ENCODE measurements at places on chromosomes 4 and X. TPM values are rescaled to one million over a fixed set of nuclear protein-coding genes. Genes with fewer than 3 reads are reported as not detected.

DNA sequence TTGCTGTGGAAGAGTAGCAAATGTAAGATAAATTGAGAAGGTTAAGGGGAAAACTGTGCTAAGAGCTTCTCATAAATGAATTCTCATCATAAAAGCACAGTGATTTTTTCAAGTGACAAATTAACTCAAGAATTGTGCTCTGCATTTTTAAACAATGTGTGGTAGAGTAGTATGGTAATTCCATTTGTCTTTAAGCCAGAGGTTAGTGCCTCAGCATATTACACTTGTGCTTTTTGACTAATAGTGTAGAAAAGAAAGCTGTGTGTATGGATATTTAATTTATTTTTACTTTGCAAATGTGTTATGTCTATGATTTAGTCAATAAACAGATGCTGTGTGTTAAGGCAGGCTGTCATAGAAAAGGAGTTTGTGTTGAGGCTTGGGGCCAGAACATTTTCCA is 61.0 kb downstream of the FHIP1A start:
- no peak overlapping the region for H3K4me3 ChIP-seq
- no peak overlapping the region for H3K27ac ChIP-seq
- no peak for DNase-seq

- no peak overlapping the region for H3K4me3 ChIP-seq
- H3K27ac ChIP-seq: peak overlapping the region; percentile 17
- H3K4me1 ChIP-seq: peaks cover 21% of the 10 kb centered on the region
- peak; percentile 47 for DNase-seq
Measured at GRCh38 chr4:54929459-54929858, 195.9 kb downstream of the KDR start.

GRCh38 chrX:129525896-129526295 is 2.6 kb upstream of the SMARCA1 start:
- no peak overlapping the region for H3K4me3 ChIP-seq
- H3K4me1 ChIP-seq: no peaks in the 10 kb centered on the region
- H3K27ac ChIP-seq: no peak overlapping the region
- no peak for DNase-seq

- no peaks in the 10 kb centered on the region for H3K27me3 ChIP-seq
- H3K27ac ChIP-seq: no peak overlapping the region
- no peak overlapping the region for H3K4me3 ChIP-seq
- H3K4me1 ChIP-seq: no peaks in the 10 kb centered on the region
- no peak for DNase-seq
Measured at GRCh38 chrX:44223150-44223549, 120.3 kb downstream of the EFHC2 start.

DNA sequence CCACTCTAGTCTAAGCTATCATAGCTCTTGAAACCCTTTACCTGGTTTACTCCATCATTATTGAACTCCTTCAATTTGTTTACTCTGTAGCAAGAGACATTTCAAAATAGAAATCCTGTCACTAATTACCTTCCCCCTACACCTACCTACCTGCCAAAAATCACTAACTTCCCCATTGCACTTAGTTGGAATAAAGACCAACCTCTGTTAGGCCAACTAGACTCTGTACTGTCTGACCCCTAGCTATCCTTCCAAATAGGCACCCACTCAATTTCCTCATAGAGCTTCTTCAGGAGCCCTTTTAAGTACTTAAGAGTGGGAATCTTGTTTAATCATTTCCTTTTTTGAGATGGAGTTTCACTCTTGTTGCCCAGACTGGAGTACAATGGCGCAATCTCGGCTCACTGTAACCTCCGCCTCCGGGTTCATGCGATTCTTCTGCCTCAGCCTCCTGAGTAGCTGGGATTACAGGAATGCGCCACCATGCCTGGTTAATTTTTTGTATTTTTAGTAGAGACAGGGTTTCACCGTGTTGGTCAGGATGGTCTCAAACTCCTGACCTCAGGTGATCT is 8.9 kb upstream of the CDKL2 start:
- no peaks in the 10 kb centered on the region for H3K27me3 ChIP-seq
- no peak overlapping the region for H3K27ac ChIP-seq
- H3K4me1 ChIP-seq: no peaks in the 10 kb centered on the region
- no peaks in the 10 kb centered on the region for H3K36me3 ChIP-seq
- DNase-seq: no peak

DNA sequence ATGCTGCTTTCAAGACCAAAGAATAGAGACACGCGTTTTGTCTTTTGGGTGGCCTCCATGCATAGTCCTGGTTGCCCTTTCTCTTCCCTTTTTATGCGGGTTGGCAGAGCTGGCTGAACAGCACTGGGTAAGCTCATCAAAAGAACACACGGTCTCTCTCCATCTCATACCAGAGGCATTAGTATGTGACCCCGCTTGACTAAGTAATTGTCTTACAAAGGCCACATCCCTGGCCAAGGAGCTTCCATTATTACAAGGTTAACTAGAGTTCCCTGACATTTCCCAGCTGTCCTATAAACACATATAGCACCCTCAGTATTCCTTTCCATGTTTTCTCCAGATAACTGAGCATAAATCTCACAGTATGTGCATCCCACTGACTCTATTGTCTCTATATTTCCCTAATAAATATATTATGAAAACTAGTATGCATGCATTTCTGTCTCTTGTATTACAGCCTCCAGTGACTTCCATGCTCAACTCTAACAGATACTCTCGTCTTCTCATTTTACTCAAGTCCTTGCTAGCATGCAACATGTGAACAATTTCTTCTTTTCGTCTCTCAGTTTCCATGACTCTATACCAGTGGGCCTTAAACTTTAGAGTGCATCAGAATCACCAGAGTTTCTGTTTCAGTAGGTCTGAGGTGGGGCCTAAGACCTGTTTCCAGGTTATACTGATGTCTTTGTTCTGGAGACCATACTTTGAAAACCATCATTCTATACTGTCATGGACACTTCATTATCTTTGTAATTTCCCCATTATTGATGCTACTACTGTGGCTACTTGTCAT is 247.7 kb upstream of the ARSJ start:
- no peaks in the 10 kb centered on the region for H3K4me1 ChIP-seq
- DNase-seq: no peak
- H3K27me3 ChIP-seq: no peaks in the 10 kb centered on the region

DNA sequence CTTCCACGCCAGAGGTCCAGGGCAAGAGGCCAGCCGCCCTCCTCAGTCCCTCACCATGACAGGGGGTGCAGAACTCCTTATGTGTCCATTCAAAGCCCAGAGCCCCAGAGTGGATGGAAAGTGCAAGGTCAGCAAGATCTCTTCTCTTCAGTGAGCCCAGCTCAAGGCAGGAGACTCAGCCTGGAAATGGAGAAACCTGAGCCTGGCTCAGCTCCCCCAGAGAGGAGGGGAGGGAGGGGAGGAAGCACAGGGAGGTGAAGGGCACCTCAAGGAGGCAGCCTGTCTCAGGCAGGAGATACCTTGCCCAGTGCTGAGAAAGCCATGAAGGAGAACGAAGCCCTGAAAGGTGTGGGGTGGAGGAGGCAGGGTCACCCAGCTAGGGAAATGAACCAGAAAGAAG is 121.8 kb upstream of the PJA1 start:
- H3K27me3 ChIP-seq: no peaks in the 10 kb centered on the region
- peaks cover 9% of the 10 kb centered on the region for H3K4me1 ChIP-seq
- H3K36me3 ChIP-seq: no peaks in the 10 kb centered on the region
- no peak overlapping the region for H3K27ac ChIP-seq
- DNase-seq: no peak

DNA sequence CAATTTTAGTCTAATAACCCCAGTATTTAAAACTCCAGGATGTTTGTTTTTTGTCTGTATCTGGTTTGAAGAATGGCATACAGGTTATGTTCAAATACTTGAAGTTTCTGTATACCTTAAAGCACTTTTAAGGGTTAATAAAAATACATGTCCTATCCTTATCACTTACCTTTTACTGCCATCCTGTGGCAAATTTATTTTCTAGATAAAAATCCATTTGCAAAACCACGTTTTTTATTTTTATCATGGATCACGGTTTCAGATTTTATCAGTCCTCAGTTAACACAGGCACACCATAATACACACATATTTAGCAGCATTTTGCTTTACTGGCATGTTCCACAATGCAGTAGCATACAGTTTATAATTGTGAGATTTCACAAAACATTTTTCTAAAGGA is 113.3 kb upstream of the H2AZ1 start:
- no peak overlapping the region for H3K27ac ChIP-seq
- H3K27me3 ChIP-seq: no peaks in the 10 kb centered on the region
- H3K4me1 ChIP-seq: no peaks in the 10 kb centered on the region
- no peak overlapping the region for H3K4me3 ChIP-seq
- DNase-seq: no peak

- H3K4me3 ChIP-seq: no peak overlapping the region
- peaks cover 6% of the 10 kb centered on the region for H3K36me3 ChIP-seq
- no peaks in the 10 kb centered on the region for H3K4me1 ChIP-seq
- H3K27me3 ChIP-seq: no peaks in the 10 kb centered on the region
- no peak for DNase-seq
Measured at GRCh38 chrX:154987940-154988339, 34.6 kb downstream of the F8 start.

GRCh38 chrX:84168095-84168494 is 19.9 kb downstream of the RPS6KA6 start:
- H3K27me3 ChIP-seq: no peaks in the 10 kb centered on the region
- H3K27ac ChIP-seq: no peak overlapping the region
- no peaks in the 10 kb centered on the region for H3K4me1 ChIP-seq

DNA sequence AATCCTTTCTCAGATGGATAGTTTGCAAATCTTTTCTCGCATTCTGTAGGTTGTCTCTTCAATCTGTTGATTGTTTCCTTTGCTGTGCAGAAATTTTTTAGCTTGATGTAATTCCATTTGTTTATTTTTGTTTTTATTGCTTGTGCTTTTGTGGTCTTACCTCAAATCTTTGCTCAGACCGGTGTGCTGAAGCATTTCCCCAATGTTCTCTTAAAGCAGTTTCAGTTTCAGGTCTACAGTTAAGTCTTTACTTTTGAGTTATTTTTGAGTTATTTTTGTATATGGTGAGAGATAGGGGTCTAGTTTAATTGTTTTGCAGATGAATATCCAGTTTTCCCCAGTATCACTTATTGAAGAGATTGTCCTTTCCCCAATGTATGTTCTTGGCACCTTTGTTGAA is 18.2 kb upstream of the SLC25A14 start:
- H3K27ac ChIP-seq: no peak overlapping the region
- no peaks in the 10 kb centered on the region for H3K36me3 ChIP-seq
- H3K27me3 ChIP-seq: peaks cover 17% of the 10 kb centered on the region
- H3K4me3 ChIP-seq: no peak overlapping the region
- no peak for DNase-seq

- no peaks in the 10 kb centered on the region for H3K4me1 ChIP-seq
- H3K4me3 ChIP-seq: no peak overlapping the region
- H3K27me3 ChIP-seq: no peaks in the 10 kb centered on the region
- no peak for DNase-seq
- H3K36me3 ChIP-seq: no peaks in the 10 kb centered on the region
Measured at GRCh38 chr4:92483341-92483740, 179.6 kb downstream of the GRID2 start.

- H3K27ac ChIP-seq: no peak overlapping the region
- H3K4me3 ChIP-seq: no peak overlapping the region
- no peaks in the 10 kb centered on the region for H3K27me3 ChIP-seq
Measured at GRCh38 chr4:76620723-76621468, 185.9 kb downstream of the SHROOM3 start.

- H3K4me1 ChIP-seq: no peaks in the 10 kb centered on the region
- H3K36me3 ChIP-seq: no peaks in the 10 kb centered on the region
- no peaks in the 10 kb centered on the region for H3K27me3 ChIP-seq
- DNase-seq: no peak
- no peak overlapping the region for H3K27ac ChIP-seq
Measured at GRCh38 chr4:73606465-73606974, 13.7 kb downstream of the RASSF6 start.

- DNase-seq: no peak
- H3K4me3 ChIP-seq: no peak overlapping the region
- no peaks in the 10 kb centered on the region for H3K4me1 ChIP-seq
- H3K27ac ChIP-seq: no peak overlapping the region
- no peaks in the 10 kb centered on the region for H3K36me3 ChIP-seq
- H3K27me3 ChIP-seq: no peaks in the 10 kb centered on the region
Measured at GRCh38 chrX:137792214-137792613, 226.3 kb downstream of the ZIC3 start.

DNA sequence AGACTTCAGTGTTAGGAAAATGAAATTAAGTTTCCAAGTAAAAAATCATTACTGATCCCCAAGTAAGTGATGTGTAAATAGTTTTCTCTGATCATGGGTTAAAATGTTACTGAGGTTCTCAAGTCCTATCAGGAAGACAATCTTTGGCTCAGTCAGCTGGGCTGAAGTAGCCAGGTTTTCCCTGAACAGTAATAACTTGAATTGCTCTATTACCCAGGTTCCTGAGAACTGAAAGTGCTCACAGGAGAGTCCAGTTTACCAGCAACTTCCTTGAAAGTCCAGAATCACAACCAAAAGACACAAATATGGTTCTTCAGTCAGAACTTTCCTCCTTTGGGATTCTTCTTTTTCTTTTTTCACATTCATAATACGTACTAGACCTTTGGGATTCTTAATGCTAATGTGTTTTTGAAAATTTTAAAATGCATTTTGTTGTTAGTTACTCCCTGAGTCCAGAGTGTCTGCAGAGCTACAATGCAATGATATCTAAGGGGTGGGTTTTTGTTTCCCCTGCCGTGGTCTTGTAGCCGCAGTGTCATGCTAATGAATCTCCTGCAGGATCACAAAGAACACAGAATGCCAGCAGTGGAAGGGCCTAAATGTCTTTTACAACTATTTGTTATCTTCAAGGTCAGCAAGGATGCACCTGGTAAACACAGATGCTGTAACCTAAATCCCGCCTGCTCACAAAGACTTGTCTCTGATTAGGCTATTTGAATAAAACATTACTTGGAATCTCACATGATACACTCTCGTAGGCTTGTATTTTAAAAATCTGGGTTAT is 439.8 kb upstream of the NR3C2 start:
- DNase-seq: no peak
- no peaks in the 10 kb centered on the region for H3K27me3 ChIP-seq
- H3K36me3 ChIP-seq: no peaks in the 10 kb centered on the region
- H3K4me3 ChIP-seq: no peak overlapping the region
- no peaks in the 10 kb centered on the region for H3K4me1 ChIP-seq

- H3K4me1 ChIP-seq: no peaks in the 10 kb centered on the region
- no peak overlapping the region for H3K4me3 ChIP-seq
- no peak overlapping the region for H3K27ac ChIP-seq
Measured at GRCh38 chr4:153728151-153728550, 31.7 kb downstream of the RNF175 start.

GRCh38 chr4:14835708-14836425 is 166.4 kb upstream of the CPEB2 start:
- no peak overlapping the region for H3K4me3 ChIP-seq
- no peak overlapping the region for H3K27ac ChIP-seq
- H3K36me3 ChIP-seq: no peaks in the 10 kb centered on the region
- no peak for DNase-seq
- H3K4me1 ChIP-seq: no peaks in the 10 kb centered on the region

The PAGE2B gene
- not detected for total RNA-seq

The RUFY3 gene
- 21.8 TPM for total RNA-seq

The DGKK gene
- total RNA-seq: not detected

The TMEM33 gene
- total RNA-seq: 22.6 TPM

The ZFX gene
- 44.9 TPM for total RNA-seq

The PABPC1L2A gene
- not detected for total RNA-seq

The NDST3 gene
- total RNA-seq: not detected

The SLIT2 gene
- 12.2 TPM for total RNA-seq

The CCKAR gene
- total RNA-seq: not detected

The USP53 gene
- 43.7 TPM for total RNA-seq

The TXK gene
- 3.3 TPM for total RNA-seq
